ENCODE measurements at places on chromosomes 12 and 14.

DNA sequence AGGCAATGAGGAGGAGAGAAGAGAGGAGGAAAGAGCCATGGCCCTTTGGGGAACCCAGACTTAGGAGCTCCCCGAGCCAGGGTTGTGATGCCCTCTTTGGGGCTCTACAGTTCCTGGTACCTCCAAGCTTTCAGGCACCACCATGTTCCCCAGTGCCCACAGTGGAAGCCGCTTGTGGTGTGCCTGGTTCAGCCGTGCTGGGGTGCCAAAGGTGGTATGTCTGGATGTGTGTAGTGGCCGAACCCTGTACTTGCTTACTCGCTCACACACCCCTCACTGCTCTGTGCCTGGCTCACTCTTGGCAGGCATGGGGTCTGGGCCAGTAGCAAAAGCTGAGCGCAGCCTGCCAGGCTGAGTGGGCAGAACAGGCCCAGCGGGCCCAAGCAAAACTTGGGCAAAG lies 210.7 kb downstream of the MON2 start:
- DNase-seq, result no peak

- no peak for DNase-seq
Measured at GRCh38 chr12:92900941-92901340, 28.2 kb downstream of the EEA1 start.

GRCh38 chr14:49598189-49598484 lies 603 bp upstream of the LRR1 start:
- peak; percentile 57 for DNase-seq

DNA sequence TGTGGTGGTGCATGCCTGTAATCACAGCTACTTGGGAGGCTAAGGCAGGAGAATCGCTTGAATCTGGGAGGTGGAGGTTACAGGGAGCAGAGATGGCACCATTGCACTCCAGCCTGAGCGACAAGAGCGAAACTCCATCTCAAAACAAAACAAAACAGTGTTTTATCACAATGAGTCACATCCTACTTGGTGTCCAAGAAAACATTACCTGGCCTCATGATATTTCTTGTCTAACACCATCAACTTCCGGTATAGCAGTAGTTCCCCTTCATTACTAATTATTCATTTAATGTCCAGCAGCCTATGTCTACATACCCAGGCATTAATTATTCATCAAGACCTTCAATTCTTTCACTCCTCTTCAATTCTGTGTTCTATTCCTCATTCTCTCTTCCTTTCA lies 115.5 kb downstream of the CCDC59 start:
- DNase-seq, result no peak
